NCI-H2081 treated with DMSO at 0.1 percent for 48 hours (cell line): ENCODE measurements at places on chromosomes 7 and 10.

- no peak for DNase-seq
These were observed 106.8 kb upstream of the PDCD4 start for GRCh38 chr10:110764793-110765512.

DNA sequence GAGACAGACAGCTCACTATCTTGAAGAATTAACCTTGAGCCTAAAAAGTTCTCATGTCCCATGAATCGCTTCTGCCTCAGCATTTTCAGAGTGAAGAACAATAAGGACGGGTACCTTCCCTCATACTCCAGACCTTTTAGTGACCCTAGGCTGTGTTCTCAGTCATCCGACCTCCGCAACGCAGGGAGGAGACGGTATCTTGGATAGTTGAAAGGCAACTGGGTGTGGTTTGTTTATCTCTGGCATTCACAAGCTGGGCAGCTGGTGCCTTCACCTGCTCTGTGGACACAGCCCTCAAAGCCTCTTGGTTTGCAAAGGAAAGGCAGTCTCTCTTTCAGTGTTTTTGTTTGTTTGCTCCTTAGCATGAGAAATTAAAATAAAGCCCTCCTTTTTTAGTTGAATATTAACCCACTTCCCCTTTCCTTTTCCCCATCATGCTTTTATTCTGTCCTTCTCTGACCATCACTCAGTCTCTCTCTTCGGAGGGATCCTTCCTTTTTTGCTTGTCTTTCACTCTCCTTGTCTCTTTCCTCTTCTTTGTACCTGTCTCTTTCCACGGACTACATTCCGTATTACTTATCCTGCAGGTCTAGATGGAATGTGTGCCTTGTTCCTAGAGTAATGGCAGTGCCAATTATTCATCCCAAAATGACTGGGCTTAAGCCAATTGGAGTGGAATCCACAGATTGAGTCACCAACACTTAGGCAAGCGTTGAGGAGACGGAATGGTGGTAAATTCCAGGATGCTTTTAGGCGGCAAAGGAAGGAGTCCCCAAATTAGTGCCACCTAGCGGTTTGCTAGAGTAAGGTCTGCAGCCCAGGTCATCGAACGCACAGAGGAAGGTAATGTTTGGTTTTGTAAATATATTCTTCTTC, 45.8 kb downstream of the PRR15 start:
- DNase-seq: no peak

DNA sequence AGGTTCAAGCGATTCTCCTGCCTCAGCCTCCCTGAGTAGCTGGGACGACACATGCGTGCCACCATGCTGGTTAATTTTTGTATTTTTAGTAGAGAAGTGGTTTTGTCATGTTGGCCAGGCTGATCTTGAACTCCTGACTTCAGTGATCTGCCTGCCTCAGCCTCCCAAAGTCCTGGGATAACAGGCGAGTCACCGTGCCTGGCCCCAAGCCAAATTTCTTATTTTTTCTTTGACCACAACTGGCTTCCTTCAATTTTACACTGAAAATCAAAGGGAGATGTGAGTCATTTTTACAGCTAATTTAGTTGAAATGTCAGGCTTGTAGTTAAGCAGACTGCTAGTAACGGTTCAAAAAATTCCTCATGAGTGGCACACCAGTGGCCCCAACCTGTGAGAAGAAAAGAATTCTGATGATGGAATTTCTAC, 7.8 kb downstream of the RNF216 start:
- no peak for DNase-seq

DNA sequence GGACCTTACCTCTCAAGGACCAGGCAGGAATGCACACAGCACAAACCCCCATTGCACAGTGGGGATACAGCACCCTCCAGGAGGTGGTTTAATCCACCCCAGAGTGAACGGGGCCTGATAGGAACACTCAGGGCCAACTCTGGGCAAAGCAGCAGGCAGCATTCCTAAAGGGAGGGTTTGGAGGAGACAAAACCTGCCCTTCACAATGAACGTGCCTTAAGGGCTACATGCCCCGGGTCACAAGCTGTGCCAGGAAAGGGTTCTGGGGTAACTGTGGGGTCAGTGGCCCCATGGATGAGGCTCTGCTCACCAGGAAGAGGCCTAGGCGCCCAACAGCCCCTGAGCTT, 1.1 kb downstream of the GPRIN2 start:
- DNase-seq: no peak

DNA sequence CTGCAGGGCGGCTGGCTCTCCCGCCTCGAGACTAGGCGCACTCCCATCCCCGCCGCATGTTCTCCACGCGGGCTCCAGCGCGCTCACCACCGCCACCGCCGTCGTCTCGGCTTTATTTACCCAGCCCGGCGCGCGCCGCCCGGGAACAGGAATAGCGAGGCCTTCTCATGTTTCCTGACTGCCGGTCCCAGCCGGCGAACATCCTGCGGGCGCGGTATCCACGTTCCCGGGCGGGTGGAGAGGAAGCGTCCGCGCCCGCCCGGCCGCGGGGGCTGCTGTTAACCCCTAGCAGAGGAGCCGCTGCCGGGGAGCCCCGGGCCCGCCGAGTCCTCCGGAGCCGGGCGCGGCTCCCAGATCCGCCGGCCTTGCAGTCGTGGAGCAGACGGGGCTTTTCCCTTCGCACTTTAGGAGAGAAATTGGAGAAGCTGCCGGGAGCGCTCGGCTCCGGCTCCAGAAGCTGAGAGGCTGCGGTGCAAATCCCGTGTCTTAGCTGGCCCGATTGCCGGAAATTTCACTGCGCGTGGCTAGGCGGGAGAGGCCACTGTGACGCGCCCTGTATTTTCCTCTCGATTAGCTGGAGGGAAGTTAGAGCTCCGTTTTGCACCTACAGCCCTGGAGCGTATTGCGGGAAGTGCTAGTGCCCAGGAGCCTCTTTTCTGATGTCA, at the start of gene MKX:
Gene MKX (minus strand): TSS at position 88 of the 665 bp plus-strand sequence. CDS start 2,404 bp downstream, outside the sequence.
- no peak for DNase-seq

DNA sequence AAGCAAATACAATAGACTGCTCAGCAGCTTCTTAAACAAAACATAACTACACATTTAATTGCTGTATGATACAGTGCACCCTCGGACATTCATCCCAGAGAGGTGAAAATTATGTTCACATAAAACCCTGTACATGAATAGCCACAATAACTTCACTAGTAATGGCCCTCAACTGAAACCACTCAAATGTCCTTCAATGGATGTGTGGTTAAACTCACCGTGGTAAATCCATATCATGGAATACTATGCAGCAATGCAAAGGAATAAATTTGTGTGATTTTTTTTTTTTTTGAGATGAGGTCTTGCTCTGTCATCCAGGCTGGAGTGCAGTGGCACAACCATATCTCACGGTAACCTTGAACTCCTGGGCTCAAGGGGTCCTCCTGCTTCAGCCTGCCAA, 252.7 kb downstream of the TCERG1L start:
- no peak for DNase-seq

- no peak for DNase-seq
These were observed 422.1 kb downstream of the RPS24 start for GRCh38 chr10:78455811-78456210.

DNA sequence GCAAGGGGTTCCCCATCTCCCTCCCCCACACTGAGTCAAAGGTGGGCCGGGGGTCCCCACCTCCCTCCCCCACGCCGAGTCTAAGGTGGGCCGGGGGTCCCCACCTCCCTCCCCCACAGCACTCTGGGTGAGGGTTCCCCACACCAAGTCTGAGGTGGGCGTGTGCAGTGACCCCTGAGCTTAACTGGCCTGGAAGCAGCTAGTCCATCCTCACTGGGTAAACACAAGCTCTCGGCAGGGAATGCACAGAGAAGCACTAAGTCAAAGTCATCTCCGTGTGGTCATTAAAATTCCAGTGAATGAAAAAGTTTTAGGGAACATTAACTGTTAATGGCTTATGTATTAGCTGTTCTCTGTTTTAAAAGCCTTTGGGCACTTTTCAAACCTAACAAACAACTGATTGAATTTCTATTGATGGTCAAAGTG, 43.7 kb upstream of the PRKAR1B start:
- no peak for DNase-seq

DNA sequence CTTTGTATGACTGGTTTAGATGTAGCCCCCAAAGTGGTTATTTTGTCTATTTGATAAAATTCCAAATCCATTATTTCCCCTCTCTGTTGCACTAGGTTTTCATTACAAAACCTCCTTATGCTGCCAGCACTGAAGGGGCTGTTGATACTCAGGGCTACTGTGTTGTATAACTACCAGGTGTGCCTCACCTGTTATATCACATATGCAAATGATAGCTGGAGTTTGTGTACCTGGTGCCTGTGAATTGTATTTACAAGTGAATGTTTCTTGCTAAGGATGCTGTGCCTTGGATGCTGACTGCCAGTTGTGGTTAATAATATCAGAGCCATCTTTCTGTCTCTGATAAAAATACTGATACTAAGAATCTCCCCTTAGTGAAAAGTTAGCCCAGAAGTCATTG, 84.8 kb upstream of the CCDC6 start:
- no peak for DNase-seq

DNA sequence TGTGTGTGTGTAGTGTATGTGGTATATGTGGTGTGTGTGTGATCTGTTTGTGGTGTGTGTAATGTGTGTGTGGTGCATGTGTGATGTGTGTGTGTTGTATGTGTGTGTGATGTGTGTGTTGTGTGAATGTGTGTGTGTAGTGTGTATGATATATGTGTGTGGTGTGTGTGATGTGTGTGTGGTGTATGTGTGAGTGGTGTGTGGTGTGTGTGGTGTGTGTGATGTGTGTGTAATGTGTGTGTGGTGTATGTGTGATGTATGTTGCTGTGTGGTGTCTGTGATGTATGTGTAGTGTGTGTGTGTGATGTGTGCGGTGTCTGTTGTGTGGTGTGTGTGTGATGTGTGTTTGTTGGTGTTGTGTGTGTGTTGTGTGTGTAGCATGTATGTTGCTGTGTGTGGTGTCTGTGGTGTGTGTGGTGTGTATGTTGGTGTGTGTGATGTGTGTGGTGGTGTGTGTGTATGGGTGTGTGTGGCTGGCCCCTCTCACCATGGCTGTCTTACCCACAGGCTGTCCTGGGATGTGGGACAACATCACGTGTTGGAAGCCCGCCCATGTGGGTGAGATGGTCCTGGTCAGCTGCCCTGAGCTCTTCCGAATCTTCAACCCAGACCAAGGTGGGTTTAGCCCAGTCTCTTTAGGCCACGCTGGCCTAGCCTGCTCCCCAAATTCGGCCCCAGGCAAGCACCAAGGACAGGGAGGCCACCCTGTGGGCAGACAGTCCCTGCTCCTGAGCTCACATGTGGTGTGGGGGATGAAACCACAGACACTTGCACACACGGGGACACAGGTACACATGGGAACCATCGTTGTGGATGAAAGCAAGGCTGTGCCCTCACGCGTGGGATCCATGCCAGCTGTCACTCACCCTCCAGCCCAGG, 25.6 kb downstream of the ADCYAP1R1 start:
- no peak for DNase-seq

DNA sequence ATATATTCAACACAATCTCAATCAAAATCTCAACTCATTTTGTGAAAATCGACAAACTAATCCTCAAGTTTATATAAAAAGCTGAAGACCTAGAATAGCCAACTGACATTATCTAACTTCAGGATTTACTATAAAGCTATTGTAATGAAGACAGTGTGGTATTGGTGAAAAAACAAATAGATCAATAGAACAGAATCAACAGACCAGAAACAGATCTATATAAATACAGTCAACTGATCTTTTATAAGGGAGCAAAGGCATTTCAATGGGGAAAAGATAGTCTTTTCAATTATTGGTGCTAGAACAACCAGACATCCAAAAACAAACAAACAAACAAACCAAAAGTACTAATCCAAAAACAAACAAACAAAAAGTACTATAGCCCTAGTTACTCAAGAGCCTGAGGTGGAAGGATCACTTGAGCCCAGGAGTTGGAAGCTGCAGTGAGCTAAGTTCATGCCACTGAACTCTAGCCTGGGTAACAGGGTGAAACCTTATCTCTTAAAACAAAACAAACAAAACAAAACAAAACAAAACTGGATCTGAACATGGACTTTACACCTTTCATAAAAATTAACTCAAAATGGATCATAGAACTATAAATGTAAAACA, 26.6 kb upstream of the AKR1D1 start:
- DNase-seq: no peak

DNA sequence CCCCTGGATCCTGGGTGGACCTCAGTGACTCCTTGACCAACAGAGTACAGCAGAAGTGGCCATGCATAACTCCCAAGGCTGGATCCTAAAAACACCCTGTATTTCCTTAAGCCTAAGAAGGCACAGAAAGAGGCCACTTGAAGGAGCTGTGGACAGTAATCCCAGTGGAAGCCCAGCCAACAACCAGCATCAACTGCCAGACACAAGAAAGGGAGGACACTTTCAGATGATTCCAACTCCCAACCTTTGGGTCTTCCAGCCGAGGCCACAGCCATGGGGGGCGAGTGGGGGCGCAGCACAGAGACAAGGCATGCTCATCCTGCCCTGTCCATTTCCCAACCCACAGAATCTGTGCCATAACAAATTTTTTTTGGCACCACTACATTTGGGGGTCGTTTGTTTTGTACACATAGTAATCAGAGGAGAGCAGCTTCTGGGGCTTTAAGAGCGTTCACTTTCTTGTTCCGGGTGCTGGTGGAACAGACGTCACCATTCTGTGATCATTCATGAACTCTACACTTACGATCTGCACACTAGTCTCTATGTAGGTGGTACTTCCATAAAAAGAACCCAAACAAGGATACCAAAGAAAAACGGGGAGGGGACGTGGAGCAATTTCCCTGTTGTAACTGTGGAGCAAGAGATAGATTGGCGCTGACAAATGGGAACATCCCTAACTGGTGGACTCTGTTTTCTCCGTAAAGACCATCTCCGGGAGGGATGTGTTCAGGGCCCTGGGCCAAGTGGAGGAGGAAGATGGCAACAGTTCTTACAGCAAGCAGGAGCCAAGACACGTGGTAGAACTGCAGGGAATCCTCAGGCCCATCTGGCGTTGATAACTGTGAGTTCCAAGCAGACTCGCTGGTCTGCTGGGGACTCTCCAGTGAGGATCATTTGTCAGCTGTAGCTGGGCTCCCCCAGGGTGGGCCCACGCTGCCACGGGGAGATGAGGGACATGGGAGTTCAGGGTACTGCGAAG, 6.0 kb upstream of the SLC29A3 start:
- no peak for DNase-seq

DNA sequence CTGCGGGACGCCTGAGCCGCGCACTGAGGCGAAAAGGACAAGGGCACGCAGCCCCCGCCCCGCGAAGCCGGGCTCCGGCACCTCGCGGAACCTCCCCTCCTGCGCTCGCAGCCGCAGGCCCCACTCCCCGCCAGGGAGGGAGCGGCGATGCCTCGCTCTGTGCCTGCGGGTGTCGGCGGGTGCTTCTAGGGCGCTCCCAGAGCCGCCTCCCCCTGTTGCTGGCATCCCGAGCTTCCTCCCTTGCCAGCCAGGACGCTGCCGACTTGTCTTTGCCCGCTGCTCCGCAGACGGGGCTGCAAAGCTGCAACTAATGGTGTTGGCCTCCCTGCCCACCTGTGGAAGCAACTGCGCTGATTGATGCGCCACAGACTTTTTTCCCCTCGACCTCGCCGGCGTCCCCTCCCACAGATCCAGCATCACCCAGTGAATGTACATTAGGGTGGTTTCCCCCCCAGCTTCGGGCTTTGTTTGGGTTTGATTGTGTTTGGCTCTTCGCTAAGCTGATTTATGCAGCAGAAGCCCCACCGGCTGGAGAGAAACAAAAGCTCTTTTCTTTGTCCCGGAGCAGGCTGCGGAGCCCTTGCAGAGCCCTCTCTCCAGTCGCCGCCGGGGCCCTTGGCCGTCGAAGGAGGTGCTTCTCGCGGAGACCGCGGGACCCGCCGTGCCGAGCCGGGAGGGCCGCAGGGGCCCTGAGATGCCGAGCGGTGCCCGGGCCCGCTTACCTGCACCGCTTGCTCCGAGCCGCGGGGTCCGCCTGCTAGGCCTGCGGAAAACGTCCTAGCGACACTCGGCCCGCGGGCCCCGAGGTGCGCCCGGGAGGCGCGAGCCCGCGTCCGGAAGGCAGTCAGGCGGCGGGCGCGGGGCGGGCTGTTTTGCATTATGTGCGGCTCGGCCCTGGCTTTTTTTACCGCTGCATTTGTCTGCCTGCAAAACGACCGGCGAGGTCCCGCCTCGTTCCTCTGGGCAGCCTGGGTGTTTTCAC, 519 bp downstream of the ITGB8 start:
- no peak for DNase-seq
